Brain microvascular endothelial cell (primary cell): ENCODE measurements at places on chromosomes 2 and 18.

DNA sequence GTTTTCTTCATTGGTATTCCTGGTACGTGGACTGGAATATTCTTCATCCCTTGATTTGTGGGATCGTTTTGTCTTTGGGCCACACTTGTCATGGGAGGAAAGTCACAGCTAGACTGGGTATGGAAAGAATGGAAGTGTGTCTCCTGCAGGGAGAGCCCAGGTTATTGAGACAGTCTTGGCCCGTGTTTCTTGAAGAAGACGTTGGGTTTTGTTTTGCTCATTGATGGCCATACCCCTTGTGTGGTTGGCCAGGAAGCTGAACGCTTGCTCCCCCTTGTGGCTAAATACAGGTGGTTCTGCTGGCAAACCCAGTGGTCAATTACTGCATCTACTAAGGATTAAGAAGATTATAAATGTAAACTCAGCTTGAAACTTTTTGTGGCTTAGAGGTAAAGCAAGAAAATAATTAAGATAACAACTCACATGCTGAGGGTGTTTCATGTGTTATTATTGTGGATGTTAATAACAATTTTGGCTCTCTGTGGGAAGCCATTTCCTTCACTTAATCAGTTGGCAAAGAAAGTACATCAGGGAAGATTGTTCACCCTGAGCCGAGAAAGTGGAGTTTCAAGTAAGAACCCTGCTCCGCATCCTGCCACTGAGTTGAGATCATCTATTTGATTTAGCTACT is 91.8 kb downstream of the NEDD4L start:
- DNase-seq, result peak; percentile 57

- no peak for DNase-seq
These were observed 60.5 kb downstream of the INSIG2 start for GRCh38 chr2:118148809-118149208.

- DNase-seq, result no peak
These were observed 64.9 kb downstream of the C1D start for GRCh38 chr2:67997903-67998302.

GRCh38 chr2:196657333-196657732 is 17.8 kb downstream of the CCDC150 start:
- DNase-seq, result no peak

DNA sequence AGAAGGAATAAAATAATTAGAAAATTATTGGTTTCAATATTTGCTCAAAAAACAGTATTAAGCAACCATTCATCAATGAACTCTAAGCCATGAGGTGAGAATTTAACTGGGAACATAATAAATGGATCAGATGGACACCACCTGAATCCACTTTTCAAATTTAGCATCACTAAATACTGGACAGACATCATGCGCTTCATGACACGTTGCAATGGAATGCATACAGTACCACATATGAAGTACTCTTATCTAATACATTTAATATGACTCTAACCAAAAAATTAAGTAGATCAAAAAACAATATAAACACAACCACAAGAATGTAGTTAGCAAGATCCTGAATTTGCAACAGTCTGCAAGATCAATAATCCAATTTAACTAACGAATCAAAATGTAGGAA is 76.6 kb downstream of the COBLL1 start:
- DNase-seq, result peak; percentile 66

GRCh38 chr2:61469424-61470121 is 1.3 kb downstream of the USP34 start:
- no peak for DNase-seq

- peak; percentile 48 for DNase-seq
These were observed 1.7 kb downstream of the FZD7 start for GRCh38 chr2:202035089-202035940.

GRCh38 chr2:72895759-72896281 is 8.6 kb downstream of the SPR start:
- DNase-seq, result peak; percentile 36

DNA sequence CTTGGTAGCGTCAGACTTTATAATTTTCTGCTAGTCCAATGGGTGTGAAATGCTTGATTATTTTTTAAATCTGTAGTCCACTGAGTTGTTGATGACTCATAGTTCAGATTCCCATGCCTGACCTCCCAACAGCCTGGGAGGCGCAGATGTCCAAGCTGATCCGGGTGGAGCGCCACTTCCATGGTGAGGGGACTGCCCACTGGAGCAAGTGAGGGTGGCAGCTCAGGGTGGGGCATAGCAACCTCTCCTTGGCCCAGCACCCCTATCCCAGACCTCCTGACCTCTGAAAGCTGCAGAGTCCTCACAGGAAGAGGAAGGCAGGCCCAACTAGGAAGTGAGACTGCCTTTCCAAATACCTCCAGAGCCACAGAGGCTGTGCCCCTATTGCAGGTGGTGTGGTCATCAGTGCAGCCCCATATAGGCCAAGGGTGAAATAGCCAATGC is 4.4 kb downstream of the MAL start:
- no peak for DNase-seq

DNA sequence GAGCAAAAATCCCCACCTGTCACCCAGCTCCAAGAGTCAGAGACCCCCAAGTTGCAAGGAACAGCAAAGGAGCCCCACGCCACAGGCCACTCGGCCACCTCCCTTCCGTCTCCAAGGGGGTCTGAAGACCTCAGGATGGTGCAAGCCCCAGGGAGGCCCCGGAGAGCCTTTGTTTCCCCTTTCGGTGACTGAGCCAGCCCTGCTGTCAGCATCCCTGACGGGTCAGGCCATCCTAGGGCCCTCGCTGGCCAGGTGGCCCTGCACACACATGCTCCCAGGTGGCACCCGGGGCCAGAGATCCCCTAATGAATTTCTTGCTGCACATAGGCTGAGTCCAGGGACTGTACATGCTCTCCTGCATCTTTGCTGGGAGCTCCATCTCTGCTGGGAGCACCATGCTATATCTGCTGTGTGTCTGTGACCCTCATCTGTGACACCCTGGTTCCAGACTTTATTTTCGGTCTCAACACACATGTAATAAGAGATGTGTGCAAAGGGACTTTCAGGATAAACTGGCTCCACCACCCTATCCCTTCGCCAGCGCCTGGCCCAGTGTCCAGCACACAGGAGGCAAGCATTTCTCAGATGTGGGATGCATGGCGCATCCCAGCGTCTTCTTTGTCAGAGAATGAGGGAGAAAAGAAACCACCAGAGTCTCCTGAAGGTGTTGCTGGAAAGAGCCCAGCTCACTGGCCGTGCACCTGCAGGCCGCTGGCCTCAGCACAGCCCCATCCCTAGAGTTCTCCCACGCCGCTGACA is 27.4 kb downstream of the ADI1 start:
- no peak for DNase-seq

DNA sequence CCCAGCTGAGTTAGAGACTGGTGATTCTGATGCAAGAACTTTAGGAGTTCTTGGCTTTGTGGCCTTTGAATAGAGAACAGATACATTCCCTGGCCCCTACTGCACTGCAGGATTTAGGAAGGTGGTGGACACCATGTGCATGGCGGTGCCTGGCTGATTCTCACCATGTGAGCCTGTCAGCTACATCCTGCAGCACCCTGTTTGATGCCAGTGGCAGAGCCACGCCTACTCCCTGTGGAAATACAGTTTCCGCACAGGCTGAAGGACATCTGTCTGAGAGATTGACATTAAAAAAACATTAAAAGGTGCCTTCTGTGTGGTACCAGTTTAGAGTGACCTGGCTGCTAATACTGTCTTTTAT is 50.0 kb downstream of the KCNE4 start:
- no peak for DNase-seq
